Spinal cord (tissue), 10 donors: ENCODE measurements at places on chromosomes 4 and X.

DNA sequence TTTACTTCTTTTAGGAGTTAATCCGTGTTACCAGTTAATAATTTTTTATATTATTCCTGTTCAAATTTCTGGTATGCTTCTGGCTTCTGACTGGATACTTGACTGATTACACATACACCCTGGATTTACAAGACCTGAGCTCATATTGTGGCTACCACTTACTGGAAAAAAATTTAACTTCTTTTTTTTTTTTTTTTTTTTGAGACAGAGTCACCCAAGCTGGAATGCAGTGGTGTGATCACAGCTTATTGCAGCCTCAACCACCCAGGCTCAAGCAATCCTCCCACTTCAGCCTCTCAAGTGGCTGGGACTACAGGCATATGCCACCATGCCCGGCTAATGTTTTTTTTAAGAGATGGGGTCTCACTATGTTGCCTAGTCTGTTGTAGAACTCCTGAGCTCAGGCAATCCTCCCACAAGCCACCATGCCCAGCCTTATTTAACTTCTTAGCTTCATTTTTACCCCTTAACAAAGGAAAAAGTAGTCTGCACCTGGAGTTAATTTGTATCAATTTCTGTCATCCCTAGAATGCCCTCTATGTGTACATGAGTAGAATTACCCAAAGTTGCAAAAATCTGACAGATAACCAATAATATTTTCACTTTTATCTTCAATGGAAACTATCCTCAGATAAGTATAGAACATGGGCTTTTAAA lies 50.3 kb downstream of the TMEM165 start:
- no peak for DNase-seq

DNA sequence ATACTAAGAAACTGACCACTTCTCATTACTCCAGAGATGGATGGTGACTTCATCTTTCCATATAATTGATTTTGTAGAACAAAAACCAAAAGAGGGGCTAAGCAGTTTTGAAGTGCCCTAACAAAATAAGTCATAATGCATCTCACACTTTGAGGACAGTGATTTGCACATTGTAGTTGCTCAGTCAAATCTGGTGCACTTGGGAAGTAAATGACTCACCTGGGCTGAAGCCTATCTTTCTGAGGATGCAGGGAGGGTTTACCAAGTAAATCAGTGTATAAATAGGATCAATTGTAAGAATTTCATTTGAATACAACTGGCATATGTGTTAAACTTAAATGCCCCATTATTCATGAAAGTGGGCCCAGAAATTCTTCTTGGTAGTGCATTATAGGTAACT lies 134.2 kb downstream of the DCLK2 start:
- no peak for DNase-seq

- DNase-seq, result no peak
These were observed 14.9 kb upstream of the MAB21L2 start for GRCh38 chr4:150567070-150567469.

DNA sequence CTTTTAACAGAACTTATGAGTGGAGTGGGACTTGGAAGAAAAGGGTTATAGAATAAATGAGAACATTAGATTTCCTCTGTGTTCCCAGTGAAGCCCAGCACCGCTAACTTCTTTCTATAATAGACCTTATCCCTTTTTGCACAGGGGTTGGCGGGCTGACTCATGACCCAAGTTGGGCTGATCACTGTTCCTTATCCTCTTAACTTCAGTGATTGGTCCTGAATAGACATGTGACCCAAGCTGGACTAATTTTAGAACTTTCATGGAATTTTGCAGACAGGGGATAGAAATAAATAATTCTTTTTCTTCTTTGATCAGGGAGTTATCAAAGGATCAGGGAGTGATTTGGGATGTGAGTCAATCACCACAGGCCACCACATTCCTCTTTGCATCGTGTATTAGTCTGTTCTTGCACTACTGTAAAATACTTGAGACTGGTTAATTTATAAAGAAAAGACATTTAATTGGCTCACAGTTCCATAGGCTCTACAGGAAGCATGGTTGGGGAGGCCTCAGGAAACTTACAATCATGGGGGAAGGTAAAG lies 75.9 kb downstream of the UCHL1 start:
- DNase-seq, result no peak
